ENCODE measurements at places on chromosomes 6 and 20.

- no peak for DNase-seq
Measured at GRCh38 chr6:139265512-139266190, 26.1 kb downstream of the TXLNB start.

- DNase-seq = no peak
Measured at GRCh38 chr20:19812696-19813095, 54.6 kb downstream of the RIN2 start.

DNA sequence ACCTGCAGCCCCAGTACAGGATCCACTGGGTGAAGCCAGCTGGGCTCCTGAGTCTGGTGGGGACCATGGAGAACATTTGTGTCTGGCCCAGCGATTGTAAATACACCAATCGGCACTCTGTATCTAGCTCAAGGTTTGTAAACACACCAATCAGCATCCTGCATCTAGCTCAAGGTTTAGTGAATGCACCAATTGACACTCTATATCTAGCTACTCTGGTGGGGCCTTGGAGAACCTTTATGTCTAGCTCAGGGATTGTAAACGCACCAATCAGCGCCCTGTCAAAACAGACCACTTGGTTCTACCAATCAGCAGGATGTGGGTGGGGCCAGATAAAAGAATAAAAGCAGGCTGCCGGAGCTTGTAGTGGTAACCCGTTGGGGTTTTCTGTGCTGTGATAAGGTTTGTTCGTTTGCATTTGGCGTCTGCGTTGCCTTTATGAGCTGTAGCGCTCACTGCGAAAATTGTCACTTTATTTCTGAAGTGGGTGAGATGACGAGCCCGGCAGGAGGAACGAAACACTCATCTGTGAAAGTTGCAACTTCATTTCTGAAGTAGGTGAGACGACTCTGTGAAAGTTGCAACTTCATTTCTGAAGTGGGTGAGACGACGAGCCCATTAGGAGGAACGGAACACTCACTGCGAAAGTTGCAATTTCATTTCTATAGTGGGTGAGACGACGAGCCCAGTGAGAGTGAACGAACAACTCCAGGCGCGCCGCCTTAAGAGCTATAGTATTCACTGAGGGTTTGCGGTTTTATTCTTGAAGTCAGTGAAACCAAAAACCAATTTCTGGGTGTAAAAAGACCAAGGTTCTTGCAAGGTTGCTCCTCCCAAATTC lies 31.1 kb downstream of the SERPINB6 start:
- DNase-seq = peak; percentile 78

DNA sequence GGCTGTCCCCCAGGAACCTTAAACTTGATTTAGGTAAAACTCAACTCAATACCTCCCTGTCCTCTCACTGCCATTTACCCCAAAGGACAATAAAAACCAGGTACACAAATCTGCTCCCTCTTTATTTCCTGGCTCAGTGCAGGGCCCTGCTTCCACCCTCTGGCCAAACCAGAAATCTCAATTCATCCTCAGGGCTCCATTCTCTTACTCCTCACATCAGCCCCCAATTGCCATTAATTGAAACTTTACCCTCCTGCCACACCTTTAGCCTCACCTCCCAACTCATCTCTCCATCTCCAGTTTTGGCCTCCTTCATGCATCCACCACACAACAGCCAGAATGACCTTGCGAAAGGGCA lies 10.5 kb downstream of the ZBTB2 start:
- no peak for DNase-seq

DNA sequence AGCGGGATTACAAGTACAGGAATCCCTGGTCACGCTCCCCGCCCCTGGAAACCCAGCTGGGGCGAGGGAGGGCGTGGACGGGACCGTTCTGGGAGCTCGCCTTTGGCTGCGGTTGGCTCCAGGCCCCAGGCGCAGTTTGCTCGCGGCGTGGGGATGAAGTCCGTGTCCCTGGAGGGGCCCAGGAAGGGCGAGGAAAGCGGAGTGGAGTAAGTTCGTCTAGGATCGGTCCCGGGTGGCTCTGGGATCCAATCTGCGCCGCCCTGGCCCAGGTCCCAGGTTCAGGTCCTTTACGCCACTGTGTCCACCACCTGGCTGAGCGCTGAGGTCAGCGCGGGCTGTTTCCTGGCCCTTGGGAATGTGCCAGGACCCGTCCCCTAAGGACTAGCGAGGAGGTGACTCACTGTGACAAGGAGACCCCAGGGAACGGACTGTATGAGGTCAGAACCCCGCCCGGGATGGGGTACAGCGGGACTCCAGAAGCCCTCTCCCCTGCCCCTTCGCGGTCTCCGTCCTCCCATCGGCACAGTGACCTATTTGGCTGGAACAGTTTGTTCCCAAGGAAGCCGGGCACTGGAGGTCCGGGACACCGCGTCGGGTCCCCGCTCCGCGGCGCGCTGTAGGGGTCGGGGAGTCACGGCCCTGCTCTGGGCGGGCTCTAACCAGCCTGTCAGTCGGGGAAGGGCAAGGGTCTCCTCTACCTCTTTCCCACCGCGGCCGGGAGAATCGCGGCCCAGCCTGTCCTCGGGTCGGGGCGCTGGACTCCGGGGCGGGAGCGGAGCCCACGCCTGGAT lies 724 bp downstream of the CDKN1A start:
- DNase-seq = peak; percentile 27

DNA sequence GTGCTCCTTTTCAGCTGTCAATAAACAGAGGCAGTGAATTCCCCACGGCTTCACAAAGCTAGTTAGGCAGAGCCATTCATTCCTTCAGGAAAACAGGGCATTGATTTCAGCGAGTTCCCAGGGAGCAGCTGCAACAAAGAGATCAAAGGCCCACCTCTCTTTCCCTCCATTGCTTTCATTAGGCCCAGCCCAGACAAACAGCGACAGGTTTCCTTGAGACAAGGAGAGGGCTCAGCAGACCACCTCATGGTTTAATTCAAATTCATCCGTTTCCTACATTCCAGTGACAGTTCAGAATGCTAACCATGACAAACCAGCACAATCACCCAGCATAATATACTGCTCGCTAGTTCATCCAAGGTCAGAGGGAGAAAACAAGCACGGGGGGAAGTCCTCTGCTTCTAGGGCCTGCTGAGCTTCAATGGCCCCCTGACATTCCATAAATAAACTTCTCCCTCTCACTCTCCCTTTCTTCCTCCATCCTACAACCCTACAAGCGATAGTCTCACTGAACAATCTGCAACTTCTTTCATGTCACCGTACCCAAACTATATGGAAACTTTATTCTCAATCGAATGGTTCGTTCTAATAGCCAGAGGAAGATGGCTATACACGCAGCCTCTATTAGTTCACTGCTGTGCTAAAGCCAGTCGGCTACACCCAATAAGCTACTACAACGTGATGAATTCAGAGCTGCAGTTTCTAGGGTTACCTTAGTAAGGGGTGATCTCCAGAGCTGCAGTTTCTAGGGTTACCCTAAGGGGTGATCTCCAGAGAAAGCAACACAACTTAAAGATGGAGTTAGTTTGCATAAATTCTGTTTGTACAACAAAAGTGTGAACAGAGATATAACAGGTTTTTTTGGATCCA lies 34.7 kb downstream of the PLAGL1 start:
- DNase-seq = no peak

Data from activated T-helper 1 cell treated with anti-CD3 and anti-CD28 coated beads, Interleukin-12 subunit alpha, Interleukin-12 subunit beta, Interleukin-2, Interleukin-4 antibody, amounts not matched to agents 30 ng/mL and 10 ng/mL and 1 ng/mL, durations not matched to agents 14 hours and 24 hours and 36 hours (primary cell).